ENCODE measurements at places on chromosomes 2 and 18.

DNA sequence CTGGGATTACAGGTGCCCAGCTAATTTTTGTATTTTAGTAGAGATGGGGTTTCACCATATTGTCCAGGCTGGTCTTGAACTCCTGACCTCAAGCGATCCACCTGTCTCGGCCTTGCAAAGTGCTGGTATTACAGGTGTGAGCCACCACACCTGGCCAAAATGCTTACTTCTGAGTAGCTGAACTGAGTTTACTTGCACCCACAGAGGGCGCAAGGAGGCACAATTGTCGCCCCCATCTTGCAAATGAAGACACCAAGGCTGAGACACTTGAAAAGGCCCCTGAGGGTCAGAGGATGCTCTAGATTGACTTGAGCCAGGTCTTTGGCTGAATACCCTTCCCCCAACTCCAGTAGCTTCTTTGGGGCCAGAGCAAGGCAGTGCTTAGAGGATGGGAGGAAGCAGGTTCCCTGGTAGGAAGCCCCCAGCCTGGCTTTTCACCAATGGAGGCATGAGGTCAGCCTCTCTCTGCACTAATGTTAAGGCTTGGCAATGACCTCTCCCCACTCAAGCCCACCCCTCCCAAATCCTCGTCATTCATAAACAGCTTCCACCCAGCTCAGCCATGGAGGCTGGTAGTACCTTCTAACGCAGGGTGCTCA lies 14.5 kb upstream of the KIF1A start:
- DNase-seq = no peak

DNA sequence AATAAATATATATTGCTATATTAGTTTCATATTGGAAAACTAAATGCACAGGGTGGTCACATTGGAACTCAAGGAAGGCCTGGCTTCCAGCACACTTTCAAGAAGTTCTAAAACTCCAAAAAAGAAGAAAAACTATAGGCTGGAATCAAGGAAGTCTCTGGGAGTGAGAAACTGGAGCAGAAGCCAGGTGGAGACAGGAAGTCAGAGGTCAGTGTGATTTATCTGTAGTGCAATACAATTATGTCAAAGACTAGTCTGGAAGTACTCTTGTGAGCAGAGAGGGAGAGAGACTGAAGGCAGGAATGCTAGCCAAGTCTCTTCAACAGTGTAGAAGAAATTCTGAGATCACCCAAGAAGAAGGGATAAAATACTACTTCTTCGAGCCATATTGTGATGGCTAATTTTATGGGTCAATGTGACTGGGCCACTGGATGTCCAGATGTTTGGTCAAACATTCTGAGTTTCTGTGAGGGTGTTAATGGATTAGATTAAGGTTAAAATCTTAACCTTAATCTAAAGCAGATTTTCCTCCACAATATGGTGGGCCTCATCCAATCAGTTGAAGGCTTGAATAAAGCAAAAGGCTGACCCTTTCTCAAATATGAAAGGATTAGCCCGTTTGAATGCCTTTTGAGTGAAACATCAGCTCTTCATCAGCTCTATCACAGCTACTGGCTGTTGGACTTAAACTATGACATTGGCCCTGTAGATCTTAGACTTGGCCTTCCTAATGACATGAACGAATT lies 208.0 kb downstream of the TDRD15 start:
- DNase-seq = no peak

DNA sequence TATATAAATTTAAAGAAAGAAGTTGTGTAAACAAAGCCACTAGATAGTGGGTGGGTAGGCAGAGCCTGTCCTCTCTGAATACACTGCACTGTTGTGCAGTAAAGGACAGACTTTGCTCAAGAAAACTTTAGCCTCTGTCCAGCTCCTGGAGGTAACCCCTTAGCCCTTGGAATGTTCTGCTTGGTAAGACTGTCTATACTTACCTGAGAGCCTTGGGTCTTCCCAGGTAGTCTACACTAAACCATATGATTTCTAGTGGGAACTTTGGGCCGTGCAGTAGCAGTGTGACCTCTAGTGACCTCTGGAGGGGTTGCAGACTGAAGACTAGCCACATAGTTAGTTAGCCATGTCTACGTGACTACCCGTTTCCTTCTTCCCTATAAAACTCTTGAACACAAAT lies 678.3 kb upstream of the NRXN1 start:
- peak; percentile 83 for DNase-seq

DNA sequence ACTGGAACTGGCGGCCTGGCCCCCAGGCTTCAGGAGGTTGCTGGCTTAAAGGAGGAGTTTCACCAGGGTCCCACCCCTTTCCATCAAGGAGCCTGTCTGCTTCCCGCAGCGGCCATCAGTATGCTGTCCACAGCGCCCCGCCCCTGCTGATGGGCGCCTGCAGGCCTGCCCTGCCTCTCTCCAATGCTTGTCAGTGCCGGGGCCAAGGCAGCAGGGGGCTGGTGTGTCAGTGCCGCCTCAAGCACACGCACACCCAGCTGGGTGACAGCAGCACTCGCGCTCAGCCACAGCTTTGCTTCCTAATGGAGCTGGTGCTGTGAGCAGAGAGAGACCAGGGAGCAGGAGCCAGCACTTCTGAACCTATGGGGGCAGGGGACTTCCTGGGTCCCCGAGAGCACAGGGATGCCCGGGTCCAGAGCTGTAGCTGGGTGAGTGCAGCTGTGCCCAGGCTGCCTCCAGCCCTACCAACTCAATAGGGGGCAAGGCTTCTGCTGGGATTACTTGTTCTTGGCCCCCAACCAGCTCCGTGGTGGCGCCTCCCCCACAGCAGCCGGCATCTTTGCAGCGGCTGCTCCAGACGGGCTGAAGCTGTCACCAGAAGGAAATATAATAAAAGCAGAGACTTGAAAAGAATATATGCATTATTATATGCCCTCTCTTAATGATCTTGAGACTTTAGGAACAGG lies 377.2 kb upstream of the LRATD1 start:
- peak; percentile 87 for DNase-seq

DNA sequence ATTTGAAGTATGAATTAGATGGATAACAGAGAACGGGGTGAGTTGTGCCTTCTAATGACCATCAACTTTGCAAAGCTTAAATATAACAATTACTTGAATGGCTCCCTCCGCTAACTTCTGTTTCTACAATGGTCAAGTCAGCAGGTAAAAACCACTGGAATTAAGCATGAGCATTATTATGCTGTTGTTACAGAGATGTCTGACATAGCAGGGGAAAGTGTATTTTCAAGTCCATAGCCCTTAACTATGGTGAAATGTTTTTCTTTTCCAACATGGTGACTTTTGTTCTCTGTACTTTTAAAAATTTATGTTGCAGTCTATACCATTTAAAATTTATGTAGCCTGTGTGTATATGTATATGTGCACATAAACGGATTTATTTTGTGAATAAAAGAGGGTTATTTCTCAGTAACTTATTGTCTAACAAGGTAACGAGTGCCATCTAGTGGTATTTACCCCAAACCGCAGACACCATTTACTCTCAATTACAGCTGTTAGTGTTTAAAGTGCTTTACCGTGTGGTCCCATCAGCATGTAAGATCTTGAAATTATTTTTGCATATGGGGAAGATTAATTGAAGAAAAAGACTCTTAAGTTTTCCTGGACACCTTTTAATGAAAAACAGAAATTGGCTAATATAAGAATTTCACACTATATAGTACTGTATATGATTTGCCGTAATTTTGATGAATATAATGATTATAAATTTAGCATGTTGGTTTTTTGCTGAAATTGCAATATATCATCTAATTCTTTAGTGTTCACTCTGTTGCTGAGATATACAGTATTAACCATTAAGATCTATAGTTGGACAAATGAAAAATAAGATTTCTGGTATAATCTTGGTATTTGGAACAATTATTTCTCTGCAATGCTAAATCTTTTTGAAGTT lies 78.2 kb downstream of the UBE2E3 start:
- peak; percentile 65 for DNase-seq

DNA sequence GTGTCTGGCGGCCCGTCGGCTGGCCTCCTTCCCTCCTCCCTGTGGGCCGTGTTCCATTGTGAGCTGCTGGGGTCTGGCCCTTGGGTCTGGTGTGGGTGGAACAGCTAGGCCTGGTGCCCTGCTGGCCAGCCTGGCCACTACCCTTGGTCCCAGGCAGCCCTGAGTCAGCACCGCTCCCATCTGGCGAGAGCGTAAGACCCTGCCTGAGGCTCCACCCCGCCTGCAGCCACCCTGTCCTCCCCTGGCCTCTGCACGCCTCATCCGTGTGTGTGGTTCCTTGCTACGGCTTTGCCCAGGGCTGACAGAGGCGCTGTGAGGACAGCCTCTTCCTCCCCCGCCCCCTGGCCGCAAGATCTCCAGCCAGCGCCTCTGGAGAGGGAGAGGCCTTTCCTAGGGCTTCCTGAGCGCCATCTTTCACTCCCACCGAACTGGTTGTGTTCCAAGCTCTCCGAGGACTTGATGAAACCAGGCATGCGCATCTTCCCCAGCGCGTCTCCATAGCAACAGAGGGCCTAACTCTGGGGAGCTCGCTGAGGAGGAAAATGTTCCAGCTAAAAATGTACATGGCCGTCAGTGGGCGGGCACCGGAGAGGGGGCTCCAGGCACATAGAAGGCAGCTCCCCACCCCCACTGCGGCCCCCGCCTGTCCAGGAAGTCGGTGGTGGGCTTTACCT lies 83.0 kb downstream of the STPG4 start:
- DNase-seq = no peak

Measured in endodermal cell (in vitro differentiated cells).